ENCODE measurements at places on chromosomes 7 and 10.
A peak's percentile ranks its signal among the peaks of the same experiment; 100 is the strongest.

DNA sequence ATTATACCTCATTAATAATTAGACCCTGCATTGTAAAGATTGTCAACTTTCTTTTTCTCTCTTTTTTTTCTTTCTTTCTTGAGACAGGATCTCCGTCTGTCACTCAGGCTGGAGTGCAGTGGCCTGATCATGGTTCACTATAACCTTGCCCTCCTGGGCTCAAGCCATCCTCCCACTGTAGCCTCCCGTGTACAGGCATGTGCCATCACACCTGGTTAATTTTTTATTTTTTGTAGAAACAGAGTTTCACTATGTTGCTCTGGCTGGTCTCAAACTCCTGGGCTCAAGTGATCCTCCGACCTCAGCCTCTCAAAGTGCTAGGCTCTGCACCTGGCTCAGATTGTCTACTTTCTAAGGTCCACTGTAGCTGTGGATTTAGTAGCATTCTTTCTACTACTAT lies 50.7 kb downstream of the MDFIC start:
- no peak for DNase-seq

- DNase-seq, result no peak
Measured at GRCh38 chr7:54857294-54857693, 98.3 kb upstream of the SEC61G start.

GRCh38 chr7:47544416-47544815 lies 37.5 kb downstream of the TNS3 start:
- DNase-seq, result no peak

DNA sequence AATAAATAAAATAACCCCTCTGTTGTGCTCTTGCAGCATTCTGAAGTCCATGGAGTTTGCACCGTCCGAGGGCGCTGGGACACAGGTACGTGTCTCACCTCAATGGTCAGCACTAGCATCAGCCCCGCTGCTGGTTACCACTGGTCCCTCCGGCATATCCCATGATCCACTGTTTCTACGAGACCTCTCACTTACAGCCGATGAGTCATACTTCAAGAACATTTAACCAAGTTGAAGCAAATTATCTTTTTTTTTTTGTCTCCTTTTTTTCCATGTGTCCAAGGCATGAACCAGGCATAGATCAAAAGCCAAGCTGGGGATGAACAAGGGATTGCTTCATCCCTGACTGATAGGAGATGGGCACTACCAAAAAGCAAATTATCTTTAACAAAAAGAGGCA lies 92.9 kb upstream of the SH2B2 start:
- peak; percentile 33 for DNase-seq

GRCh38 chr10:89644691-89644966 lies 413 bp downstream of the PANK1 start:
- DNase-seq, result no peak

DNA sequence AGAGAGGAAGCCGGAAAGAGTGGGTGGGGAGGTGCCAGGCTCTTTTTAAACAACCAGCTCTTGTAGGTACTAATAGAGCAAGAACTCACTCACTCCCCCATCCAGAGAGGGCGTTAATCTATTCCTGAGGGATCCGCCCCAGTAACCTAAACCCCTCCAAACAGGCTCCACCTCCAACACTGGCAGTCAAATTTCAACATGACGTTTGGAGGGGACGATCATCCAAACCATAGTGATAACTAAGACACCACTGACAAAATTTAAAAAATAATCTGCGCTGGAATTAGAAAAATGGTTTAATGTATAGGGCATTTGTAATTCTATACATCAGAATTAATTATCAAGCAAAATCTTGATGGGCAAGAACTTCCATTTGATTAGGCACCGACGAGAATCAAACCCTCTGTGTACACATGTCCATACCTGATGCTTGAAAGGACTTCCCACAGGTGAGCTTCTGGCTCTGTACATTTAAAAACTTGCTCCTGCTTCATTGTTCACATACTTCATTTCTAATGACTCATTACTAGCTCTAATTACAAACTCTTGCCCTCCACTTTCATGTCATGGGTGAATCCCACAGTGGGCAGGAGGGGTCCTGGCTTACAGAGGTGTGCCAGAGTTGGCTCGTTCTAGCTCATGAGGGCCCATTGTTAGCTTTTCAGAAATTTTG lies 20.6 kb upstream of the KDM7A start:
- no peak for DNase-seq

GRCh38 chr10:77782328-77783061 lies 144.1 kb downstream of the DLG5 start:
- no peak for DNase-seq

- DNase-seq, result no peak
Measured at GRCh38 chr7:130458257-130458656, 17.4 kb upstream of the CEP41 start.

DNA sequence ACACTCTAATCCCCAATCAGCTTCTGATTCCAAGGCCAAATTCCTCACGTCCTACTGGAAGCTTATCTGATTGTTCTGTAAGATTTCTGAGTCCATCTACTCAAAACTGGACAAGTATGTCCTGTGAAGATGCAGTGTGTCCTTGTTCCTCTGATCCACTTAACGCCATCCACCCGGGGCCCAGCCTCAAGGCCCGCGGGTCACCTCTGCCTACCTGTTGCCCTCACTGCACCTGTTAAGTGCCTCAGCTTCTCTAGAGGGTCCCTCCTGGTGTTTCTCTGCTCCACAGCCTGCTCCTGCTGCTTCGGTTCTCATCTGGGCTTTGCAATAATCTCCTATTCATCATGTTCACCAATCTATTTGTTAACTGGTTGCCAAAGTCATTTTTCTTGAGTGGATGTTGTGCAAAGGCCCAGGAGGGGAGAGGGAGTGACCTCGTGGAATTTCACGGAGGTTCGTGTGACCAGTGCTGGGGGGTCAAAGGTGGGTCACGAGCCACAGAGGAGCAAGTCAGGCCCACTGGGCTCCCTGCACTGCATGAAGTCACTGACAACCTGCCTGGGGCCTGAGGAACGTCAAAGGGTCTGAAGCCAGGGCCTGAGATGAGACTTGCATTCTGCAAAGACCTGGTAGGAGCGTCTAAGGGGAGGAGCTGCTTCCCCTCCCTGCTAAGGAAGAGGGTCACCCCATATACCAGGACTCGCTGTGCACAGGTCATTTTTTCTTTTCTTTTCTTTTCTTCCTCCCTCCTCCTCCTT lies 338.1 kb downstream of the WDR37 start:
- no peak for DNase-seq

- DNase-seq, result no peak
Measured at GRCh38 chr7:104327534-104327933, 869 bp upstream of the LHFPL3 start.

DNA sequence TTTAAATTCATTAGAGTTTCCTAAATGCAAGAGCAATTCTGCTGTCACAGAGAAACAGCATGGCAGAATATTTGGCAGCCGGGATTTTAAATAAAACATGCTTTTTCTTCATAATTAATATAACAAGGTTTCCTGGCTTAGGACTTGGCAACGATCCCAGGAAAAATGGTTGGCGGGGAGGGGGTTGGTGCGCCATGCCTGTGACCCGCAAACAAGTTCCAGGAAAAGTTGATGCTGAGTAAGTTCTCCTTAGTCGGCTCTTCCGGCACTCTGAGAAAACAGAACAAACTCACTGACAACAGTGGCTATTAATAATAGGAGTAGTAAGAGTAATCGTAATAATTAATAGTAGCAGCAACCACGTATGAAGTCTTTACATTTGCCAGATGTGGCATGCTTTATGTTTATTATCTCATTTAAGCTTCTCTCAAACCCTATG lies 4.6 kb downstream of the HABP2 start:
- peak; percentile 6 for DNase-seq

- DNase-seq, result peak; percentile 22
Measured at GRCh38 chr10:103983367-103983911, 16.5 kb downstream of the SLK start.

DNA sequence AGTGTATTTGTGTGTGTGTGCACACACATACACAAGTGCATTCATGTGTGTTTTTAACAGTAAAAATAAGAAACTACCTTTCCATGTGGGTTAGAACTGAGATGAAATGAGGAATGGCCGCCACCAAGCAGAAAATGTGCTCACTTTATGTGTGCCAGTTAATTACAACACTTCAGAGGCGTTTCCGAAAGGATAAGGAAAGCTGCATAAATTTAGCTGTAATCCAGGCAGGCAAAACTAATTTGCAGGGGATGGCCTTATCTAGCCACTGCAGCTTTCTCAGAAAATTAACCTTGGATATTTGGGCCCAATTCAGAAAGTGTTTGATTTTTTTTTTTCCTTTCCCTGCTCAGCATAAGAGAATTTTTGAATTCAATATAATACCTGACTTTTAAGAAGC lies 328.8 kb upstream of the PHF14 start:
- no peak for DNase-seq

GRCh38 chr10:133378251-133379096 lies 588 bp upstream of the PAOX start:
- DNase-seq, result peak; percentile 45

- DNase-seq, result no peak
Measured at GRCh38 chr7:139830782-139831501, 1.9 kb downstream of the TBXAS1 start.

DNA sequence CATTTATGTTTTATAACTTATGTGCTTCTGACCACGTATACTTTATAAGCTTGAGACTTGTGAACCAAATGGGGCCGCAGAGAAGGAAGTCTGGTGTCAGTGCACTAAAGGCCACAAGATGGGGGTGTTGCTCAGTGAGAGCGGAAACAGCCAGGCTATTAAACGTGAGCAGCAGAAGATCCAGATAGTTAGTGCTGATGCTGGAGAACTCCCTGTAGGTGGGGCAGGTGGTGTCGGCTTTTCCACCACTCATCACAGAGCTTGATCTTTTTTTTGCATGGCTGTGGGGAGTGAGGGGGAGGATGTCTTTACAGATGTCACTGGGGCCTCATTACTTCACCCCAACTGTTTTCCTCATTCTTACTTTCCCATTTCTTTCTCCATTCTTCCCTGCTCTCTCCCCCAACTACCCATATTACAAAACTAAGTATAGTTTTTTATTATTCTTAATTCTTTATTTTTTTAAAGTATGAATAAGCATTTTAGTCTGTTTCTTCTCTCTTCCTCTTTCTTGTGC lies 34.7 kb downstream of the ACADSB start:
- peak; percentile 72 for DNase-seq

GRCh38 chr10:70357565-70357964 lies 24.9 kb downstream of the LRRC20 start:
- DNase-seq, result no peak
